ENCODE measurements at places on chromosomes 5 and 9.

DNA sequence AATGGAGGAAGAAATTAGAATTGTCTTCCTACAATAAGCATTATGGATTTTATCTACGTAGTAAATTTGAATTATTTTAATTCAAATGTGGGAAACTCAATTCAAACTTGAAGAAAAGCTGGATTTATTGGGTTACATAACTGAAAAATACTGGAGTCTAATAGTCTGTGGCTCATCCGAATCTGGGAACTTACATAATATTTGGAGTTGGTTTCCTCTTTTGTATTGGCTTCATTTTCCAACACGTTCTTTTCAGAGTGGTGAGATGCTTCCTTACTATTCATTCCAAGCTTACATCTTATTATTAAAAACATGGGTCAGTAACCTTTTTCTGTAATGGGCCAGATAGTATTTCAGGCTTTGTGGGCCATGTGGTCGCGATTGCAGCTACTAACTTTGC is 164.8 kb downstream of the ARHGAP26 start:
- no peak for DNase-seq

DNA sequence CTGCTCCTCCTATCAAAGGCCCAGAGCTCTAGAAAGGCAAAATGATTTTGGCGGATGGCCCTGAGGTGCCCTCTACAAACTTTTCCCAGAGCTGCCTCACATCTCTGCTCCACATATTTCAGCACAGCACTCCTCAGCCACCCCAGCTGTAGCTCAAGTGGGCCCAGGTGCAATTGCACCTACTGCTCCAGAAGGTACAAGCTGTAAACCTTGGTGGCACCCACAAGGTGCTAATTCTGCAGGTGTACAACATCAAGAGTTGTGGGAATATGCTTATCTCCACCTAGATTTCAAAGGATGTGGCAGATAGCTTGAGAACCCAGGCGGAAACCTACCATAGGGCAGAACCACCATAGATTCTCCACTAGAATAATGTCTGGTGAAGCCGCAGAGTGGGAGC is 432.2 kb downstream of the TMEM232 start:
- DNase-seq, result no peak

DNA sequence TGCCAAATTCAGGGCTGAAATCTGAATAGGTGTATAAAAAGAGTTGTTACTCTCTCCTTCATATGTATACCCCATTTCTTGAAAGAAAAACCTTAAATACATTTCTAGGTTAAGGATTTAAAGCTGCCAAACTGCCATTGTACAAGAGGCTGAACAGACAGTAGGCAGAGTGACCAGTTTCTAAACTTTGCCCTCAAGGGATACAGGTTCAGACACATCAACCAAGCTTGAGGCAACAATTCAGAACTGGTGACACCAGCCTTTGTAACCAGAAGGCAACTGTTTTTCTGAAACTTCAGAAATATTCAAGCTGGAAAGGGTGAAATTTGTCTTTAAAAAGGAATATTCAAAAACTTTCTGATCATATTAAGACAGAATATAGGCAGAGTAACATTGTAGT is 47.5 kb downstream of the FAM114A2 start:
- no peak for DNase-seq

DNA sequence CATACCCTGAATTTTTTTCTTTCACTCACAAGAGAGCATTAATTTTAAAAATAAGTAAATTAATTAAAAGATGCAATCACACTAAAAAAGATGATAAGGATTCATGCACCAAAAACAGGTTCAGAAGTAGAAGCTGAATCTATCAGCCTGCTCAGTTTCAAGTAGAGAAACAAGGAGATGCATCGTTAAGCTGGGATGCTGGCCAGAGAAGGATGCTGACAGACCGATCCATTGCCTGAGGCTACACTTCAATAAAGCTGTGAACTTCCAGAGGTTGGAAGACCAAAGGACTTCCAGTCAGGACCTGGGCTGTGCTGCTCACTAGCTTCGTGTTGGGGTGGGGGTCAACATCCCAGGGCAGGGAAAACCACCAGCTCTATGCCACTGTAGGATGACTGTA is 457.7 kb downstream of the EFNA5 start:
- no peak for DNase-seq

GRCh38 chr5:159031513-159031912 is 68.2 kb downstream of the EBF1 start:
- no peak for DNase-seq
